Osteoblast (primary cell): ENCODE measurements at places on chromosomes 3 and 15. TPM values are rescaled to one million over a fixed set of nuclear protein-coding genes. Genes with fewer than 3 reads are reported as not detected.

DNA sequence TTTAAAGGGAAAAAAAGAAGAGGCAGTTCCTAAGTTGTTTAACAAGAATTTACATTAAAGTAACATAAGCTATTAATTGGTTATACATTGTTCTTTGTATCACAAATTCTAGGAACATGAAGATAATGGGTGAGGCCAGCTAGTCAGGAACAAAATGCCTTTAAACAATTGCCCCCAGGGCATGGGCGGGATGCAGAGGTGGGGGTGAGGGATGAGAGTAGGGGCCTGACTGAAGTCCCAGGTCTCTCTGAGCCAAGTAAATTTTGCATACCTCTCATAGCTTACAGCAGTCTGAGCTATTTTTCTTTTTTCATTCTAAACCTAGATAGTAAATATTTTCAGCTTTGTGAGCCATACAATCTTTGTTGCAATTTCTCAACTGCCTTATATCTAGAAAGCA is 77.8 kb upstream of the RNU6-1 start:
- H3K4me1 ChIP-seq, result peaks cover 16% of the 10 kb centered on the region
- H3K27ac ChIP-seq, result no peak overlapping the region
- no peak overlapping the region for H3K4me3 ChIP-seq
- DNase-seq, result no peak
- H3K36me3 ChIP-seq, result no peaks in the 10 kb centered on the region

DNA sequence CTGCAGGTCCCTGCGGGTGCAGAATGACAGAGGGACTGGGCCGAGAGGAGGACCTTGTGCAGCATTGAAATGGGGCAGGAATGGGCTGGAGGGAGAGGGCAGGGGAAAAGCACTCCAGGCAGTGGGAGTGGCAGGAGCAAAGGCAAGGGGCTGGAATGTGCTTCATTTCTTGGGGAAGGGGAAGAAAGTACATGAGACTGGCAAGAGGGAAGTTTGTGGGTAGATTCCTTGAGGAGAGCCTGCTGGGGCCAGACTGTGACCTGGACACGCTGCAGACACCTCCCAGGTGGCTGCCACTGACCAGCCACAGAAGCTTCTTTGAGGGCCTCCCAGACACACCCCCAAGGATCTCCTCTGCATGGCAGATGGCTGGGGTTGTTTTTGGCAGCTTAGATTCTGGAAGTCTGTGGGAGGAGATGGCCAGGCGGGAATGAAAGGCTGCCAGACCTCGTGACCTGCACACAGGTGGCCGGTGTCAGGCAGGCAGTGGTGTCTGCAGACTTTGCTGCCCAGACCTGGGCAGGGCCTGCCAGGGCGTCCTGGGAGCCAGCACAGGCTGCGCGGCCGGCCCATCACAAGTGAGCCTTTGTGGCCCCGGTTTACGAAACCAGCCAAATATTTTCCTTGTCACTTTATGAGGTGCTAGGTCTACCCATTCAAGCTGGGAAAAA is 53.1 kb downstream of the SPSB4 start:
- no peaks in the 10 kb centered on the region for H3K4me1 ChIP-seq
- no peak overlapping the region for H3K27ac ChIP-seq
- H3K4me3 ChIP-seq, result no peak overlapping the region
- no peaks in the 10 kb centered on the region for H3K36me3 ChIP-seq
- H3K27me3 ChIP-seq, result no peaks in the 10 kb centered on the region
- no peak for DNase-seq

DNA sequence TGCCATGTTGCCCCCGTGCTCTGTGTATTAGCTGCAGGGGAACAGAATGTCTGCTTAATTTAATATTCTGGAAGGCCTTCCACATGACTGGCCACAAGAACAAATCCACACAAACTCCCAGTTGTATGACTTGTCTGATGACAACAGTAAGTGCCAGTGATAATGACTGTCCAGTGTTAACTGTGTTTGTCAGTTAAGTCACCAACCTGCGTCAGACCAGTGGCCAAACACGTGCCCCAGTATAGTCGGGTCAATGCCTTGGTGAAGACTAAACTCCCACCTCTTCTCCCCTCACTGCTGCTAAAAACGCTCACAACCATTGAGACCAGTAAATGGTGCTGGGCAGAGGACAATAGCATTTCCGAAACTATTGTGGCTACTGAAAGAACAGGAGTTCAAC is 9.8 kb upstream of the ATP13A5 start:
- no peaks in the 10 kb centered on the region for H3K27me3 ChIP-seq
- DNase-seq, result no peak
- H3K4me1 ChIP-seq, result no peaks in the 10 kb centered on the region
- no peak overlapping the region for H3K27ac ChIP-seq

DNA sequence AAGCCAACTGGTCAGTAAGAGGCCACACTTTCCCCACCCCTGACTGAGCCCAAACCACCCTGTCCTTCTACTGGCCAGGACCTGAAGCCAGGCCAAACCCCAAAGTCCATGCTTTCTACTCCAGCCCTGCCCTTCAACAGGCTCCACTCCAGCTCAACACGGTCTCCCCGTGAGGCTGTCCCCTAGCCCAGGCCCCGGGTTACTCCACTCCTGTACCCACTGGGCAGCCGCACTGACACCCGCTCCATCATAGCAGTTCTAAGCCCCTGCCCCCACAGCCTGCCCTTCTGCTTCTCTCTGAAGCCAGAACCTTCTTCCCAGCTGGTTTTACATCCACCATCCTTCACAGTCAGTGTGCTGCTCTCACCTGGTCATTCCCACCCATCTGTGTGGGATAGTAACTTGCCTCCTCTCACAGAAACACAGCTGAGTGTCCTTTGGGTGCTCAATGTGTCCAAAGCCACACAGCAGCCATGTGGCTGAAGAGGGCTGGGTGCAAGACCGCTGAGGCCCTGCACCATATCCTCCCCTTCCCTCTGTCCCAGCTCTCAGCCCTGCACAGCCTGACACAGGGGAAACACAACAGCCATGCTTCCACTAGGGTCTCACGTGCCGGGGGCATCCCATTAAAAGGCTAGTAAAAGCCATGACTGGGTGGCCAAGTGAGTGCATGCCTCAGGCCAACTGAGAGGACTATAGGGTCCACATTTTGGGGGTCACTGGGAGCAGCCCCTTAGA is 38.1 kb downstream of the TLE3 start:
- H3K4me3 ChIP-seq, result no peak overlapping the region
- H3K27ac ChIP-seq, result no peak overlapping the region
- peaks cover 25% of the 10 kb centered on the region for H3K4me1 ChIP-seq

GRCh38 chr15:63436872-63437375 is 55.3 kb upstream of the CA12 start:
- H3K27me3 ChIP-seq, result no peaks in the 10 kb centered on the region
- peak overlapping the region; percentile 9 for H3K27ac ChIP-seq
- peaks cover 11% of the 10 kb centered on the region for H3K4me1 ChIP-seq
- no peaks in the 10 kb centered on the region for H3K36me3 ChIP-seq

GRCh38 chr15:62676891-62677290 is 365.7 kb upstream of the TPM1 start:
- H3K36me3 ChIP-seq, result peaks cover 4% of the 10 kb centered on the region
- H3K27ac ChIP-seq, result no peak overlapping the region
- DNase-seq, result no peak
- no peak overlapping the region for H3K4me3 ChIP-seq
- no peaks in the 10 kb centered on the region for H3K27me3 ChIP-seq
- H3K4me1 ChIP-seq, result no peaks in the 10 kb centered on the region

DNA sequence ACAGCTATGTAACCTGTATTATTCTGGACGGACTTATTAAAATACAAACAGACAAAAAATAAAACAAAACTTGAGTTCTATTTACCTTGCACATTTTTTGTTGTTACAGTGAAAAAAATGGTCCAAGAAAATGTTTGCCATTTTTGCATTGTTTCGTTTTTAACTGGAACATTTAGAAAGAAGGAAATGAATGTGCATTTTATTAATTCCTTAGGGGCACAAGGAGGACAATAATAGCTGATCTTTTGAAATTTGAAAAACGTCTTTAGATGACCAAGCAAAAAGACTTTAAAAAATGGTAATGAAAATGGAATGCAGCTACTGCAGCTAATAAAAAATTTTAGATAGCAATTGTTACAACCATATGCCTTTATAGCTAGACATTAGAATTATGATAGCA is 17.1 kb downstream of the LMOD3 start:
- no peak for DNase-seq
- no peaks in the 10 kb centered on the region for H3K27me3 ChIP-seq
- peak overlapping the region; percentile 45 for H3K27ac ChIP-seq
- H3K4me1 ChIP-seq, result peaks cover 22% of the 10 kb centered on the region
- no peak overlapping the region for H3K4me3 ChIP-seq
- H3K36me3 ChIP-seq, result peaks cover 30% of the 10 kb centered on the region

Gene TAGLN3
- total RNA-seq, result not detected in 2 replicates

Gene BLM
- 1.4 and 1.5 TPM in 2 replicates for total RNA-seq

DNA sequence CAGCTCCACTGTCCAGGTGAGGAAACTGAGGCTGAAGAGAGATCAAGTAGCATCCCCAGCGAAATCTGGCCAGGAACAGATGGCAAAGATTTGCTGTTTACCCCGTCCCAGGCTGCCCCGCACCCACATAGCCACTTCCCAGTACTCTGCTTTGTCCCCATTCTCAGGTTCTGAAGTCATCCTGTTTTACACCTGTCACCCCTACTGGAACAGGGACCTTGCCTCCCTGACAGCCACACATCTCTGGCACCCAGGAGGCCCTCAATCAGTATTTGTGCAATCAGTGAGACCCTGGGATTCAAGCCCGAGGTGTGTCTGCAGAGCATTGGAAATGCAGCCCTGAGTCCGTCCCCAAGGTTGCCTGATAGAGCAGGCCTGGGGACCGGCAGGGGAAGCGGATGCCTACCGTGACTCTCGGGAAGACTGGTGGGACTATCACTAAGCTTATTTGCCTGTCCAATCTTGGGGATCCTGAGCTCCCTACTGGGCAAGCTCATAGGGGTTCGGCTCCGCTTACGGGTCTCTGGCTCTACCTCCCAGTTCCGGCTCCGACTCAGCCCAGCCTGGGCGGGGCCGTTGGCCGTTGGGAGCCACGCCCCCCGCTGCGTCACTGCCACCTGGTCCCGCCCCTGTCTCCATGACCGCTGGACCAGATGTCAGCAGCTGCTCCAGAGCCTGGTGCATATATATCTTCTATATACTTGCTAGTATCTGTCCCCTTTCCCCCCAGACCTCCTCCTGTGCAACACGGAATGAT is 17.5 kb upstream of the FANCD2 start:
- H3K4me3 ChIP-seq, result peak overlapping the region; percentile 72
- no peaks in the 10 kb centered on the region for H3K36me3 ChIP-seq
- peaks cover 39% of the 10 kb centered on the region for H3K4me1 ChIP-seq

Gene ZMYND10
- 0.88 and 2.9 TPM in 2 replicates for total RNA-seq

- H3K36me3 ChIP-seq, result no peaks in the 10 kb centered on the region
- H3K27me3 ChIP-seq, result no peaks in the 10 kb centered on the region
- peaks cover 10% of the 10 kb centered on the region for H3K4me1 ChIP-seq
- H3K27ac ChIP-seq, result no peak within 1 kb of the TSS
- DNase-seq, result peak; percentile 96
Observed at GRCh38 chr3:57060089-57060821, at the start of gene SPATA12. Gene SPATA12, plus strand, starts transcription at chr3:57060664. Its CDS starts 13,031 bp downstream, at chr3:57073695.

Gene NME9
- total RNA-seq, result not detected in 2 replicates

Gene SEMA3B
- total RNA-seq, result 5.9 and 10.1 TPM in 2 replicates
